SJCRH30 (cell line): ENCODE measurements at places on chromosomes 6 and 20. TPM values are rescaled to one million over a fixed set of nuclear protein-coding genes. Genes with fewer than 3 reads are reported as not detected.

MAFB gene
- total RNA-seq, result not detected in 2 replicates

SIRPG gene
- not detected in 2 replicates for total RNA-seq

TMEM217 gene
- total RNA-seq, result 0.73 TPM in 1 of 2 replicates, not detected in the other

CST1 gene
- total RNA-seq, result not detected in 2 replicates

RBBP8NL gene
- total RNA-seq, result not detected in 2 replicates

BPIFA1 gene
- not detected in 2 replicates for total RNA-seq

NRN1 gene
- total RNA-seq, result 110 and 114 TPM in 2 replicates

STMND1 gene
- not detected in 2 replicates for total RNA-seq

JAG1 gene
- total RNA-seq, result 8.8 TPM in 2 replicates

DPPA5 gene
- total RNA-seq, result not detected in 2 replicates
